Fibroblast of skin of back (primary cell): ENCODE measurements at places on chromosomes 1 and 21.

- DNase-seq: no peak
Measured at GRCh38 chr1:69662321-69662720, 94.6 kb downstream of the LRRC7 start.

DNA sequence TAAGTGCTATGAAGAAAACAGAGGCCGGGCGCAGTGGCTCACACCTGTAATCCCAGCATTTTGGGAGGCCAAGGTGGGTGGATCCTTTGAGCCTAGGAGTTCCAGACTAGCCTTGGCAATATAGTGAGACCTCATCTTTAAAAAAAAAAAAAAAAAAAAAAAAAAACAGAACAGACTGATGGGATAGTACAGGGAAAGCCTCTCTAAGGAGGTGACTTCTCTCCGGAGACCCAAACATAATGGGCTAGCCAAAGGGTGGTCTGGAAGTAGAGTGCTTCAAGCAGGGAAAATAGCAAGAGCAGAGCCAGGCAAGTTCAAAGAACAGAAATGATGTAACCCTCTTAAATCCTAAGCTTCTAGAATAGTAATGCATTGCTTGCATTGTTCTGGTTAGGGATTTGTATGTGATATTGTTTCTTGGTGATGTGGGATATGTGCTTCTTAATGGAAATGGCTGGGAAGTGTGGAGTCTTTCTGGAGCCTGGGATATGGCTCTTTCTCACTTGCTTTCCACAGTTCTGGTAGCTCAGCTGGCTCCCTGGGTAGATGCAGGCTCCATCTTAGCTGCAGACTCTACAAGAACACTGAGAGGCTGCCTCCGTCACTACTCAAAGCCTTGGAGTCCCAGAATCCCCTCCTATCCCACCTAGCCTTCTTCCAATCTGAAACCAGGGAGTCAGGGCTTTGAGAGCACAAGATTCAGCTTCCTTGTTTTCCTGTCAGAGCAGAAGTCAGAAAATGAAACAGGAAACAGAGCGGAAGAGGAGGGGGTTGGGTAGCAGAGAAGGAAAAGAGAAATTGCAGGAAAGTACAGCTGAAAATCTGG, 1.9 kb upstream of the PIGV start:
- DNase-seq: peak; percentile 72

- no peak for DNase-seq
Measured at GRCh38 chr21:29306920-29307319, 8.2 kb downstream of the BACH1 start.

DNA sequence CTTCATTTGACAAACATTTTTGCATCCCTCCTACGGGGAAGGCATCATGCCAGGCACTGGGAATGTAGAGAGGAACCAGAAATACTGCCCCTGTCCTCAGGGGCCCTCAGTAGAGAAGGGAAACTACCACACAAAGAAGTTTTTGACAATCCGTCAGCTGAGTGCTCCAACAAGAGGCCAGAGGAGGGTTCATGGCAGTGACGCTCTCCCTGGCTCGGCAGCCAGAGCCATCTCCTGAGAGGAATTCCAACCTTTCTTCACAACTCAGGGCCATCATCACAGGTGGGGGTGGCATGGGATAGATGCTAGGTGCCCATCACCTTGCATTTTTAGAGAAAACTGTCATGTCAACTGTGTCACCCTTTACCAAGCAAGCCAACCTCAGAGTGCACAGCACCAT, 154.1 kb downstream of the HIVEP3 start:
- no peak for DNase-seq

- DNase-seq: peak; percentile 17
Measured at GRCh38 chr1:44571712-44572571, 102.3 kb downstream of the TMEM53 start.
